ELR (cell line): ENCODE measurements at places on chromosomes 11 and 22.

DNA sequence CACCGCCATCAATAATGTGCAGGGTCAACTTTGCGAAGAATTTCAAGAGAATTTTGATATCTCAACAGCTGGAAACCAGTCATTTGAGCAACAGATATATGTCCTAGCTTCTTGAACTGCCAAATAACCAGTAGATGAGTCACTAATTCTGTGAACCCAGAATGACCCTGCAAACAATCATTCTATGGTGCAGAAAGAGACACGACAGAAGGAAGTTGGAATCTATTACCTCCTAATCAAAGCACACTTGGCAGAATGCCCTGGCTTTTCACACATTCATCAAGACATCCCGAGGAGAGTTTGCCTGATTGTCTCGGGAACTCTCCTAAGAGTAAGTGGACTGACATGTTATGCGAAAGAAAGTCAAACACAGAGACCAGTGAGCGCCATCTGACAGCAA, 621.1 kb downstream of the OPCML start:
- DNase-seq: peak; percentile 67

DNA sequence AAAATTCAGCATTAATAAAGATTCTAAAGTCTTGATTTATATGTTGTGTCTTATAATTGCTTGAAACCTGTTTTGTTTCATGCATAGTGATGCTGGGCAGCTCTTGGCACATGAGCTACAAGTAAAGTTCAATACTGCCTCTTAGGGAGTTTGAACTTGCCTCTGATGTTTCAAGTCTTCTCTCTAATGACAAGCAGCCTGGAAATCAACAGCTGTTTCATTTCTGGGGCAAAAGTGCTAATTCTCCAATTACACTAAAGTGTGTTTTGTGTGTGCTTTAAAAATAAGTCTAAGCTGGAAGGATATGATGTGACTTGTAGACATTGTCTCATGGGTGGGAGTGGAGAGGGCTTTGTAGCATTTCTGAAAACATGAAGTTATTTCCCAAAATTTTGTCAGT, 23.7 kb upstream of the SESN3 start:
- no peak for DNase-seq

DNA sequence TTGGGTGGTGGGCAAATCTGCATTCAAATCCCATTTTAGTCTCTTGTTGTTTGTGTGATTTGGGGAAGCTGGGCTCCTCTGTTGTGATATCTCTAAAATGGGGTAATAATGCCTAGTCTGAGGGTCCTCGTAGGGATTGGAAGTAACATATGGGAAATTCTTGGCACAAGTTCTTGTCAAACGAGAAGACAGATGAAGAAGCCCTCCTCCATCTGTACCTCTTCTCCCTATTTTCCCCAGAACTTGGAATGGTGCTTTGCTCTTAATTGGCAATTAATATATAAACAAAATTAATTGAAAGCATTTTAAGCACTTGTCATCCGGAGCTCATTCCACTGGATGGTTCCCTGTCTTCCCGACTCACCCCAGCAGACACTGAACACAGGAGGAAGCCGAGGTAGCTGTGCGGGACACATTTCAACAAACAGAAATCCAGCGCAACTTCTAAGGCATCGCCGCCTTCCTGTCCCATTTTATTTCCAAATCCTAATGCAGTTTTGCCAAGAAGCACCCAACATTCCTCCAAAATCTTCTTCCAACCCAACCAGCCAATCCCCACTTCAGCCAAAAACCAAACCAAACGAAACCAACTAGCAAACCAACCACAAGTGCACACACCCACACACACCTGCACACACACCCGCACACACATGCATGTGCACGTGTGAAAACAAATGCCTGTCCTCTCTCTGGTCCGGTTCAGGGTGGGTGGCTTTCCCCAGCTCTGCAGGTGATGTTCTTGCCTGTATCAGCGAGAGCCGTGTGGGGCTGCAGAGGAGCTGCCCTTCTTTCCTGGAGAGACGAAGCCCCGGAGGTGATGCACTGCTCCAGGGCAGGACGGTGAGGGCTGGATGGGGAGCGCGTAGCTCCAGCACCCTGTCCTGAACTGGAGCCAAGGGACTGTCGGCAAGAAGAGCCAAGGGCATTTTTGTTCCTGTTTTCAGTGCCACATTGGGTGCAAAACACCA, 100.8 kb upstream of the B3GAT1 start:
- DNase-seq: no peak

- no peak for DNase-seq
These were observed 102.1 kb upstream of the APOA1 start for GRCh38 chr11:116939499-116939898.
